ENCODE measurements at places on chromosomes 1 and 21.

DNA sequence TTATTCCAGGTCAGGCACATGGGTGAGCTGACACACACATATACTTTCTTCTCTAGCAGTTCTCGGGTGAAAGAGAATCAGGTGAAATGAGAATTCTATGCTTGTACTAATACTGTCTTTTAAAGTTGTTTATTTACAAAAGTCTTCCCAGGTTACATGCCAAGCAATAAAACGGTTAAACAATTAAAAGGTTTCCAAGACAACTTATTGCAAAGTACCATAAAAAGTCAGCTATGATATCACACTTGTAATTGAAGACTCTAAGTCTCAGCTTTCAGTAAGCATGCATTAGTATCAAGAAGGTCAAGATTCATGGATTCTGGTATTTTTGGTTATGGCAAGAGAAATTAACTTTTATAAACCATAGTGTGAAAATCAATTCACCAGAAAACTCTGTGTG lies 171.4 kb downstream of the PDE4B start:
- no peak for DNase-seq

DNA sequence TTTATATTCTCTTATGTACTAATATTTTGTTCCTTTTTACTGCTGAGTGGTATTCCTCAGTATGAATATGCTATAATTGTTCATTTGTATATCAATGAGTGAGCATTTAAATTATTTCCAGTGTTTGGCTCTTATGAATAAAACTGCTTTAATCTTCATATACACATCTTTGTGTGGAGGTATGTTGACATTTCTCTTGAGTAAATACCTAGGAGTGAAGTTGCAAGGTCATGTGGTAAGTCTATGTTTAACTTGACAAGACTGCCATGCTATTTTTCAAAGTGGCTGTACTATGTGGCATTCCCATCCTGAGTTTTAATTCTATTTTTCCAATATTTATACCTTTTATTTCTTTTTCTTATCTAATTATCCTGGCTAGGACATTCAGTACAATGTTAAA lies 124.2 kb downstream of the ADSS2 start:
- DNase-seq = no peak

DNA sequence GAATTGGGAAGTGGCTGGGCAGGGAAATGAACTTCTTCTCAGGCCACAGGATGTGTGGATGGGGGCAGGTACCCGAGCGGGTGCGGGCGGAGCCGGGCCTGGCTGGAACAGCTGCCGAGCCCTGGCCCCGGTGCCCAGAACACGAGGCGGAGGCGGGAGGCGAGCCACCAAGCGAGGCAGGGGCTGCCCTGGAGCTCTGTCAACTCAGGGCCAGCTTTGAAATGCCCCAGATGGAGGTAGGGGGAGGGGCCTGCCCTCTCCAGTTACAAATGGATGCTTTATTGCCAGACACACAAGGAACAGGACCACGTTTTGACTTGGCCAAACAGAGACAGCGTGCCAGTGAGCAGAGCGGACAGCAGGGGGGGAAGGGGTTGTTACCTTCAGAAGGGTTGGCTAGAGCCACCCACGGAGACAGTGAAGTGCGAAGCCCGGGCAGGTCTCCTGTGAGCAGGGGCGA lies 240.4 kb downstream of the SDCCAG8 start:
- no peak for DNase-seq

DNA sequence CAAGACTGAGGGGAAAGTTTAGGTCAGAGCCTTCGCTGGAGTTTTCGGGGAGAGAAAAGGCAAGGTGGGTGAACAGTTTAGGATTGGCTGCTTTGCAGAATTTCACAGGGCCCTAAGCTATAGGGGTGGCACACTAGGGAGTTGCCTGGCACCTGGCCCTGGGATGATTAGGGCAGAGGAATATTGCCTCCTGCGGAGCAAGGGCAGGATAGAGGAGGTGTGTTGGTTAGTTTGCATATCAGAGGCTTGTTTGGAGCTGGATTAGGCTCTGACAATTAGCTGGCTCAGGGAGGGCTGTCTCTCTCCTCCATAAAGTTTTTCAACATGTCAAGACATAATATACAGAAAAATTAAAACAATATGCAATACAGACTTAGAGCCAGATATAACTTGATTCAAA lies 436.4 kb downstream of the DISC1 start:
- no peak for DNase-seq

DNA sequence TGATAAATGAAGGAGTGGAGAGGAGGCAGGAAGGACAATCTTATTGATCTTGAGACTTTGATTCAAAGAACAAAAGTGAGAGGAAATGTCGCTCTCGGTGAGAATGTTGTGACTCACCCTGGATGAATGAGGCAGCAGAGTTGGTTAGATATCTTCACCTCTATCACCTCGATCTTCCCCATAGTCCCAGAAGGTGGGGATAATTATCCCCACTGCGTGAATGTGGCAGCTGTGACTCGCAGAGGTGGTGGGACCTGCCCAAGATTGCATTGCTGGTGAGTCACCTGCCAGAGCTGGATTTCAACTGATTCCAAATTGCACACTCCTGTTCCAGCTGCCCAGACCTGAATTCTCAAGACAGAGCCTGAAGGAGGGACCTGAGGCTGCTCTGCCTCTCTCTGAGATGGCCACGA lies 105.0 kb downstream of the MATN1 start:
- DNase-seq = no peak

DNA sequence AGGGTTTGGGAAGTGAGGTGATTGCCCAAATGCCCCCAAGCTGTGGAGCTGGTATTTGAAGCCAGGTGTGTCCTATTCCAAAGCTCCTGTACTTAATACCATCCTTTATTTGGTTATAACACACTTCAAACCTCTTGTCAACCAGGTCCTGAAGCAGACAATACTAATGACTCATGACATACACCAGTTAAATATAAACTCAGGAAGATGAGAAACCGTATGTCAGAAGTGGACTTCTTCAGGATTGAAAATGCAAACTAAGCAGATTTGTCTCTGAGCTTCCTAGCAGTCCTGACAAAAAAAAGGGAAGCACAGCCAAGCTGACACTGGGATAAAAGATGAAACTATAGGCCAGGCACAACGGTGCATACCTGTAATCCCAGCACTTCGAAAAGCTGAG lies 70.6 kb downstream of the ALPL start:
- no peak for DNase-seq
